ENCODE measurements at places on chromosomes 12 and 14.

GRCh38 chr14:101665478-101666078, 95.9 kb upstream of the PPP2R5C start:
- DNase-seq: no peak
- no peak overlapping the region for H3K4me3 ChIP-seq
- H3K36me3 ChIP-seq: peaks cover 6% of the 10 kb centered on the region
- no peaks in the 10 kb centered on the region for H3K4me1 ChIP-seq
- no peak overlapping the region for H3K27ac ChIP-seq

DNA sequence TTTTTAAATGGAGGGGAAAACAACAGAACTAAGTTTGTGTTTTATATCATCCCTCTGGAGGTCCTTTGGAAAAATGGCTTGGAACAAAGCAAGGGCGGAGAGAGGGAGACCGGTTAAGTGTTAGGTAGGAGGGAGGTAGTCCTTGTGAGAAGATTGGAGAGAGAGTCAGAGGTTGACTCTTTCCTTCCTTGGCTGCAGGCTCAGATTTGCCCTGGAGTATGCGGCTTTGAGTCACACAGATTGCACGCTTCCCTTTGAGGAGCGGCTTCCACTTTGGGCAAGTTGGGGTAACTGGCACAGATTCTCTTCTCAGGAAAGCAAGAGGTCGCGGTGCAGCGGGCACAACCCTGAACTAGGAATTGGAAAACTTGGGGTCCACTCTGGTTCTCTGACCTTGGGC, 9.9 kb downstream of the SOCS2 start:
- no peaks in the 10 kb centered on the region for H3K4me1 ChIP-seq
- DNase-seq: no peak
- H3K27me3 ChIP-seq: peaks cover 40% of the 10 kb centered on the region

DNA sequence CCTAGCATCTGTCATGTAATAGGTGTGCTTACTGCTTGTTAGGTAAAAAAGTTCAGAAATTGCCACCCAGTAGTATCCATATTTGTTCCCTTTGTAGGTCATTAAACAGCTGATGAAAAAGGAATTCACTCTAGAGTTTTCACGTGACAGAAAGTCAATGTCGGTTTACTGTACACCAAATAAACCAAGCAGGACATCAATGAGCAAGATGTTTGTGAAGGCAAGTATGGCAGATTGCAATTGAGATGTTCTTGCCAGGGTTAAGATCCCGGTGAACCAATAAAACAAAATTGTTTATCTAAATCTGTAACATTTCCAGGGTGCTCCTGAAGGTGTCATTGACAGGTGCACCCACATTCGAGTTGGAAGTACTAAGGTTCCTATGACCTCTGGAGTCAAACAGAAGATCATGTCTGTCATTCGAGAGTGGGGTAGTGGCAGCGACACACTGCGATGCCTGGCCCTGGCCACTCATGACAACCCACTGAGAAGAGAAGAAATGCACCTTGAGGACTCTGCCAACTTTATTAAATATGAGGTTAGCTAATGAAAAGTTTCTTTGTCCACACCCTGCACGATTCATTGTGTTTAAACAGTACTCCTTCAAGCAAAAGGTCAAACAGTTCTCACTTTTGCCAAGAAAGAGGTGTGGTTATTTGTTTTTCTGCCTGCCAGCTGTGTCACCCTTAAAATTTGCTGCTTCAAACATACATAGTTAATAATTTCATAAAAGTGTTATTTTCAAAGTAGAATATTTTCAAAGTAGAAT, 58.3 kb downstream of the ATP2A2 start:
- peaks cover 16% of the 10 kb centered on the region for H3K4me1 ChIP-seq
- no peak overlapping the region for H3K27ac ChIP-seq
- DNase-seq: no peak

DNA sequence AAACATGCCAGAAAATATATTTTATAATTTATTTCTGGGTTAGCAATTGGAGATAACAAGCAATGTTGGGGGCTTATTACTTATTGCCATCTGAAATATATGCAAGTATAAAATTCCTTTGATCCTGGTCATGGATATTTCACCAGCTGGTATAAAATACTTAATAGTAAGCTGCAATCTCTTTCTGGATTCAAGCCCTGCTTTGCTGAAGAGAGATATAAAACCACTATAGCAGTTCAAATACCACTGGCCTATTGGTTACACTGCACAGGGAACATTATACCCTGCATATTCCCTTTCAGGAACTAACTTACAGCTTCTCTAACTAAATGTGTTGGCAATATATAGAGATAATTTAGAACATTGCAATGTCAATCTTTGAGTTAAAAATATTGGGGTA, 546.2 kb upstream of the ATP2B1 start:
- peaks cover 26% of the 10 kb centered on the region for H3K4me1 ChIP-seq
- H3K36me3 ChIP-seq: no peaks in the 10 kb centered on the region
- H3K27me3 ChIP-seq: no peaks in the 10 kb centered on the region

GRCh38 chr14:43157661-43158060, 1349.4 kb downstream of the FSCB start:
- no peak overlapping the region for H3K27ac ChIP-seq
- no peak for DNase-seq
- no peaks in the 10 kb centered on the region for H3K36me3 ChIP-seq
- no peak overlapping the region for H3K4me3 ChIP-seq
- peaks cover 3% of the 10 kb centered on the region for H3K4me1 ChIP-seq

GRCh38 chr14:61281186-61281947, at the start of gene TMEM30B:
Gene TMEM30B (minus strand): TSS chr14:61281338. CDS start chr14:61281147, 191 bp downstream.
- peak within 1 kb of the TSS; percentile 80 for H3K4me3 ChIP-seq
- peaks cover 13% of the 10 kb centered on the region for H3K4me1 ChIP-seq
- DNase-seq: no peak
- H3K27ac ChIP-seq: no peak within 1 kb of the TSS
- peaks cover 38% of the 10 kb centered on the region for H3K27me3 ChIP-seq

- DNase-seq: no peak
- no peak overlapping the region for H3K27ac ChIP-seq
- no peak overlapping the region for H3K4me3 ChIP-seq
- H3K4me1 ChIP-seq: peaks cover 1% of the 10 kb centered on the region
These were observed 11.8 kb downstream of the ALG10B start for GRCh38 chr12:38328306-38328895.

DNA sequence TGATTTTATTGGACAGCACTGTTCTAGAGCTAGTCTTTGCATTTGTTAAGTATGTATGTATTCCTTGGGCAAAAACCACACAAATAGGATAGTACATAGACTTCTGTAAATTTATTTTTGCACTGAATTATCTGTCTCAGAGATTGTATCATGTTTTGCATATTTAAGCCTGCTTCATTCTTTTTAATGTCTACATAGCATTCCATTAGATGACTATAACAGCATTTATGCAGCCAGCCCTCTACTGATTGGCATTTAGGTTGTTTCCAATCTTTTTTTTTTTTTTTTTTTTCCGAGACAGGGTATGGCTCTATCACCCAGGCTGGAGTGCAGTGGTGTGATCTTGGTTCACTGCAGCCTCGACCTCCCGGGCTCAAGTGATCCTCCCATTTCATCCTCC, 34.5 kb downstream of the SYNDIG1L start:
- no peaks in the 10 kb centered on the region for H3K4me1 ChIP-seq
- peaks cover 2% of the 10 kb centered on the region for H3K27me3 ChIP-seq
- no peak overlapping the region for H3K27ac ChIP-seq
- no peak for DNase-seq
- H3K36me3 ChIP-seq: no peaks in the 10 kb centered on the region

GRCh38 chr12:49200919-49201594, 12.2 kb upstream of the TUBA1A start:
- no peak overlapping the region for H3K27ac ChIP-seq
- DNase-seq: no peak
- H3K27me3 ChIP-seq: no peaks in the 10 kb centered on the region
- no peaks in the 10 kb centered on the region for H3K36me3 ChIP-seq

- no peak for DNase-seq
- H3K4me1 ChIP-seq: peaks cover 2% of the 10 kb centered on the region
- peaks cover 44% of the 10 kb centered on the region for H3K36me3 ChIP-seq
- no peaks in the 10 kb centered on the region for H3K27me3 ChIP-seq
- no peak overlapping the region for H3K4me3 ChIP-seq
- H3K27ac ChIP-seq: no peak overlapping the region
These were observed 66.1 kb downstream of the CHGA start for GRCh38 chr14:92988786-92989755.

DNA sequence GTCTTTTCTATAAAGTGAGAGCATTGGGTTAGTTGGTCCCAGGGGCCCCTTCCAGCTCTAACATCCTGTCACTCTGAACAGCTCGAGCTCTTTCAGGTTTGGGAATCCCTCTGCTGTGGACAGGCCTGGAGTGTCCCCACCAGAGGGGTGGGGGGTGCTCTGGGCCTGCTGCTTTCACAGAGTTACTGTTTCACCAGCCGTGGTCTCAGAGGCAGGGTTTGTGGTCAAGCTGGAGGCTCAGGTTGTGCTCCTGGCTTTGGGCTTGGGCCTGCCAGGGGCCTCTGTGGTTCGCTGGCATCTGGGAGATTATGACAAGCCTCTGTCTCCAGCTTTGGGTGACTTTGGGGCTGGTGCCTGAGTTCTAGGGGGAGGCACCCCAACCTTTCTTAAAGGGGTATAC, 59.6 kb downstream of the FBXL14 start:
- H3K27ac ChIP-seq: no peak overlapping the region
- H3K27me3 ChIP-seq: peaks cover 44% of the 10 kb centered on the region
- no peak overlapping the region for H3K4me3 ChIP-seq
- H3K4me1 ChIP-seq: peaks cover 27% of the 10 kb centered on the region

DNA sequence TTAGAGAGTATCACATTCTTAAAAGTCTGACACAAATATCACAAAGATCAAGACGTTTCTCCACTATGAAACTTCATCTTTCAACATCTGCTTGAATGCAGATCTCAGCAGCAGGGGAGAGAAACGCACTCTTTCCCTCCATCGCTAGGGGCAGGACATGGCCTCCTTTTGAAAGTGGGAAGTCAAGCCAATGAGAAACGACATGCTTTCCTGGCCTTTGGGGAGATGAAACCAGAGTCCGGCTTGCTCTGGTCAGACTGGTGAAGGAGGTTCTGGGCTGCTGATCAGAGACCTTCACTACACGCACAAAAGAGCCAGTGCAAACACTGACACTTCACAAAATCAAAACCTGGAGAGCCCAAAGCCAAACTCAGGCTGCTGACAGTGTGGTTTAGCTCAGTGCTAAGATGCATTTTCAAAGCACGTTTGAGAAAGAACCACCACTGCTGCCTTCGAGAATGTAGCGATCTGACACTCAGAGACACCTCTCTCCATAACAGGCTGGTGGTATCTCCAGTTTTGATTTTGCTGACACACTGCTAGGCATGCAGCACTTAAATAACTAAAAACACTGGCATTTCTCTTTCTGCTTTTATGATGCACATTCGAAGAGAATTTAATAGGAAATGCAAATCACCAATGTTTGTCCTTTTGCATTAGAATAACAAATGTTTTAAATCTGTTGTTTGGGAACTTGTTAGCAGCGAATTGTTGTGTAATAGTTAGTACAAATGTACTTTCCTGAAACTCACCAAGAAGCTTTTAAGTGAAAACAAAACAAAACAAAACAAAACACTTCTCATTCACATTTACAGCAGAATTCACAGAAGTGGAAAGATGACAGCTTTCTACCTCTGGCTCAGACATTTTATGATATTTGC, 93.9 kb upstream of the OVCH1 start:
- no peak overlapping the region for H3K4me3 ChIP-seq
- no peaks in the 10 kb centered on the region for H3K4me1 ChIP-seq
- H3K36me3 ChIP-seq: no peaks in the 10 kb centered on the region
- DNase-seq: no peak
- H3K27ac ChIP-seq: no peak overlapping the region

DNA sequence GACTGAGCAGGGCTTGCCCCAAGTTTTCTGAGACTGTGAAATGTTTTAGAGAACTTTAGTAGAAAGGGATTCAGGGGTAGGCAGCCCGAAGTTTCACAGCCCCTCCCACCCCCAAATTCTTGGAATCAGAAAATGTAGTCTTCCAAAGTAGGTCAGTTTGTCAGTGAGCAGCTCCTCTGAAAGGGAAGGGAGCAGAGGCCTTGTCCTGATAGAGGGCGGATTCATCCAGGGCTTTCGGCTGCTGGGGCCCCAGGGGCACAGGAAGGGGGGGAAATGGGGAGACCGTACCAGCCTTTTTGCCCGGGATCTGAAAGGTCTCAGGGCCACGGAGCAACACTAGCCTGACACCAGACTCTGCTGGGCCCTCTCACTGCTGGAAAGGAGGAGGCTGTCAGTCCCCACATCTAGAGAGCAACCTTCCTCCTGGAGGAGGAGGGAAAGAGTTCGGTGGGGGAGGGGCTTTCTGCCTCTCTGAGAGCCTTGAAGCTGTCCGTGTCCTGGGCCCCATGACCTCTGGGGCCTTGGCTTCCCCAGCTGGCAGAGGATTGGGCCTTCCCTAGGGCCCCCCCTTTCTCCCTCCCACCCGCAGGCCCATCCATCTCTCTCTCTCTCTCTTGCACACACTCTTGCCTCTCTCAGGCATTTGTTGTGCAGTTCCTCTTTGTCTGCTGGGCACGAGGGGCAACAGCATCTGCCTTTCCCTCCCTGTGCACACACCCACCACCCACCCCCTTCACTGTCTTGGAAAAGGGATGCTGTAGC, at the start of gene IKZF4:
Gene IKZF4, plus strand, starts transcription at position 621 of the 762 bp plus-strand sequence. CDS start 451 bp downstream, outside the sequence.
- no peak for DNase-seq
- no peak within 1 kb of the TSS for H3K27ac ChIP-seq
- peaks cover 9% of the 10 kb centered on the region for H3K4me1 ChIP-seq

DNA sequence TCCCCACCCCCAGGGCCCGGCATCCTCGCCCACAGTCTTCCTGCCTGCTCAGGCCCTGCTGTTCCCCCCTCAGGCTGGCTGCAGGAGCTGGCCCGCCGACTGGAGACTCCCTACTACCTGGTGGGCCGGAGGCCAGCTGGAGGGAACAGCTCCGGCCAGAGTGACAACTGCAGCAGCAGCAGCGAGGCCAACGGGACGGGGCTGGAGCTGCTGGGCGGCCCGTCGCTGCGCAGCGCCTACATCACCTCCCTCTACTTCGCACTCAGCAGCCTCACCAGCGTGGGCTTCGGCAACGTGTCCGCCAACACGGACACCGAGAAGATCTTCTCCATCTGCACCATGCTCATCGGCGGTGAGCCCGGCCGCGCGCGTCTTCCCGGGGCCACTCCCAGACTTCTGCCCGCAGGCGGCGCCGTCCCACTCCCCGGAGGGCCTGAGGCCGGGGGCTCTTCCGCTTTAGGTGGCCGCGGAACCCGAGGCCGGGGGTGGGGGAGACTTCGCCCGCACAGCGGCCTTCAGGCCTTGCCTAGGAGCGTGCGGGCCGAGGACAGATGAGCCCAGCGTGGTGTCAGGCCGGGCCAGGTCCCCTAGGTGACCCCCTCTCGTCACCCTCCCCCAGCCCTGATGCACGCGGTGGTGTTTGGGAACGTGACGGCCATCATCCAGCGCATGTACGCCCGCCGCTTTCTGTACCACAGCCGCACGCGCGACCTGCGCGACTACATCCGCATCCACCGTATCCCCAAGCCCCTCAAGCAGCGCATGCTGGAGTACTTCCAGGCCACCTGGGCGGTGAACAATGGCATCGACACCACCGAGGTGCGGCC, 10.2 kb downstream of the KCNH3 start:
- peaks cover 10% of the 10 kb centered on the region for H3K4me1 ChIP-seq
- H3K4me3 ChIP-seq: peak overlapping the region; percentile 78
- no peaks in the 10 kb centered on the region for H3K36me3 ChIP-seq
- peak; percentile 41 for DNase-seq
